NCI-H1092 (cell line): ENCODE measurements at places on chromosomes 3 and 15.

GRCh38 chr3:191809326-191809949, 348.5 kb downstream of the PYDC2 start:
- no peak for DNase-seq

GRCh38 chr15:100093211-100094126, 248.3 kb downstream of the ADAMTS17 start:
- no peak for DNase-seq

DNA sequence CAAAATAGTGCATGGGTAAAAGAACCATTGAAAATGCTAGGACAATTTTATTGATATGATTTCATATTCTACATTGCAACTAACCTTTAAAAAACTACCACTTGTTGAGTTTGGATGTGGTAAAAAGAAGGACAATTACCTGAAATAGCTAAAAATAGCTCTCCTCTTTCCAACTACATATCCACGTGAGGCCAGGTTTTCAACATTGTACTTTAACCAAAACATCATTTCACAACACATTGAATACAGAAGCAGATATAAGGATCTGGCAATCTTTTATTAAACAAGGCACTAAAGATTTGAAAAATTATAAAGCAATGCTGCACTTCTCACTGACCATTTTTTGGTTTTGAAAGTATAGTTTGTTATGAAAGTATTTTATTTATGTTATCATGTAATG, 28.1 kb upstream of the MRPL3 start:
- no peak for DNase-seq

GRCh38 chr3:95407709-95408463, 1345.0 kb downstream of the NSUN3 start:
- no peak for DNase-seq

- no peak for DNase-seq
Measured at GRCh38 chr15:41957021-41957897, 15.1 kb downstream of the EHD4 start.

DNA sequence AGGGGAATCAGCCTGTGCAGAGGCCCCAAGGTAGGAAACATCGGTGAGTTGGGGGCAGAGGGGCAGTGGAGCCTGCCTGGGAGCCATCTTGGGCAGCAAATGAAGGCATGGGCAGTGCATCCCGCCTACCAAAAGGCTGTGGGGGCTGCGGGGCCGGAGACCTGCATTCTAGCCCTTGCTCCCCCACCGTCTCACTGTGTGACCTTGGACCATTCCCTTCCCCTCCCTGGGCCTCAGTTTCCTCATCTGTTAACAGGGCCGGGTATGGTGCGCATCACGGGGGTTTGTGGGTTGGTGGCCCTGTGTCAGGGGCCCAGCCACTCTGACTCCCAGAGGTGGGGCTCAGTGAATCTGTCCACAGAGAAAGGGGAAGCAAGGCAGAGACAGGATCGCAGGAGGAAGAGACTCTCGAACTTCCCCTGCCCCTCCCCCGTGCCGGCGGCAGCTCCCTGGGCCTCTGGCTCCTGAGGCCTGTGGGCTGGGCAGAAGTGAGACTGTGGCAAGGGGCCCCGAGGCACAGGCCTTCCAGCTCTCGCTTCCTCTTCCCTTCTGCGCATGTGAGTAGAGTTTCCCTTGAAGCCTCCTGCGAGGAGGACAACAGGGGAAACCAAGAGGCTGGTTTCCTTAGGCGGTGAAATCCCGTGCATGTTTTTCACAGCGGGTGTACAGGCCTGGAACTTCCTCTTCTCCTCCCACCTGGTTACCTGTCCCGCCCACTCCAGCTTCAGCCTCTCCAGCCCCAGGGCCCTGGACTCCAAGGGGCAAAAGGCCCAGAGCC, 42.9 kb downstream of the IDH2 start:
- DNase-seq, result no peak

GRCh38 chr15:100328796-100329195, 13.0 kb downstream of the ADAMTS17 start:
- DNase-seq, result no peak

GRCh38 chr3:100891827-100892226, 101.4 kb downstream of the ABI3BP start:
- DNase-seq, result no peak

- DNase-seq, result no peak
Measured at GRCh38 chr3:128942161-128942952, 51.5 kb downstream of the CFAP92 start.

- no peak for DNase-seq
Measured at GRCh38 chr3:98603580-98603979, 10.2 kb upstream of the CPOX start.

DNA sequence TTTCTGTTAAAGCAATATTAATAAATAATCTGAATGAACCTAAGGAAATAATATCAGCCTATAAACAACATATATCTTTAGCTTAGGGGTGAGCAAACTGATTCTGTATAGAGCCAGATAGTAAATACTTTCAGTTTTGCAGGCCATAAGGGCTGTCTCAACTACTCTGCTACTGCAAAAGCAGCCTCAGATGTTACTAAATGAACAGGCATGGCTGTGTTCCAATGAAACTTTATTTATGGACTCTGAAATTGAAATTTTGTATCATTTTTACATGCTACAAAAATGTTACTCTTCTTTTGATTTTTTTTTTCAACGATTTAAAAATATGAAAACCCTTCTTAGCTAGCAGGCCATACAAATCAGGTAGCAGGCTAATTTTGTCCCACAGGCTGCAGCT, 212.8 kb upstream of the PRICKLE2 start:
- DNase-seq, result no peak

DNA sequence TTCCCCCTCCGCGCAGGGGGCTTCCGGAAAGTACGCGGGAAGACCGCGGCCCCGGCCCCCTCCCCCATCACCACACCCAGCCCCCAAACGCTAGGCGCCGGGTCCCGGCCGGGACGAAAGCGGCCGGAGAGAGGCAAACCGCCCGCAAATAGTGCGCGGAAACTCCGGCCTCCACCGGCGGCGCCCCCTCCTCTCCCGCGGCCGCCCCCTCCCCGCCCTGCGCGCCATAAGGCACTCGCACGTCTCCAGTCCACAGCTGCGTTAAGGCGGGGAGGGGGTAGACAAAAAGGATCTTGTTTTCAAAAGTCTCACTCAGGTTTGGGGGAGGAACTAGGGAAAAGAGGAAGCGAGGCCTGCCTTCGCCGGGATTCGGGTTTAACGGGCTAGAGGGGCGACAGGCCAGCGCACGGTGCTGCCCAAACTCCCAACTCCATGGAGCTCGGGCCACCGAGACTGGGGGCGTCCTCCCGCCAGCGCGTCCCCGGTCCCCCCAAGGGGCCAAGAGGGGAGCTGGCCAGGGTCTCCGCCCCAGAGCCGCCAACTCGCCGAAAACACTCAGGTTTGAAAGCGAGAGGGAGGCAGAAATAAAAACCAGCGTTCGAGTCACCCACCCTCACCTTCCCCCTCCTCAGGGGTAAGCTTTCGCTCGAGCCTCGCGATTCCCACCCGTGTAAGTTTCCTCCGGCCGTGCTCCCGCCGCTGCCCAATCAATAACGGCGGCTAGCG, 1.8 kb downstream of the ANP32A start:
- peak; percentile 21 for DNase-seq

GRCh38 chr3:138774529-138775253, 60.0 kb downstream of the PIK3CB start:
- peak; percentile 96 for DNase-seq

GRCh38 chr15:58249646-58250312, 111.6 kb downstream of the AQP9 start:
- no peak for DNase-seq

DNA sequence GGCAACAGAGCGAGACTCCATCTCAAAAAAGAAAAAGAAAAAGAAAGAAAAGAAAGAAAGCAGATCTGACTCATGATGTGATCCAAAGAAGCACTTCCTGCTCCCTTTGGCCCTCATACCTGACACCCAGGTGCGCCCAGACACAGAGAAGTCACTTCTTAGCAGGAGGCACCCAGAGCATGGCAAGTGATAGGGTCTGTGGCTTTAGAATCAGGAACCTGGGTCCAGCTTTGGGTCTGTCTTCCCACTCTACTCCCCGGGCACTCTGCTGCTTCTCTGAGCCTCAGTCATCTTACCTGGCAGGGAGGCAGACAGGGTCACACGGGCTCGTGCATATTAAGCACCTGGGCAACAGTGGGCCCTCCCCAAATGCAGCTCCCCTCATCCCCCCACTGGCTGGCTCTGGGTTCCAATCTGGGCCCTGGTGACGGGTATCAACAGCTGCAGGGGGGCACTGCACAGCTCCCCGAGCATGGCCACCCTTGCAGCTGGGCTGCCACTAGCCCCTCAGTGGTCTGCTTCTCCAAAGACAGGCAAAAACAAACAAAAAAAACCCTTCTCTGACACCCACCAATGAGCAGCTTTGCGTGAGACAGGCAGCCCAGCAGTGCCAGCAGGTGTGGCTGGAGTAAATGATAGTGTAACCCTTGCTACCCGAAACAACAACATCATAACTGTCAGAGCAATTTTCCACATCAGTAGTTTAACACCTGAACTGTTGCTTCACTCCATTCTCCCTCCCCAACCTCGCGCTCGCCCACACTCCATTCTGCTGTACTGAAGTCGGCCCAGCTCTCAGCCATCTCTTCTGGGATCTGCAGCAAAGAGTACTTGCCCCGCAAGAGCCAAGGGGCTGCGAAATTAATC, 99.8 kb downstream of the MEGF11 start:
- peak; percentile 77 for DNase-seq

- no peak for DNase-seq
Measured at GRCh38 chr15:100897221-100898151, 17.9 kb downstream of the ALDH1A3 start.

DNA sequence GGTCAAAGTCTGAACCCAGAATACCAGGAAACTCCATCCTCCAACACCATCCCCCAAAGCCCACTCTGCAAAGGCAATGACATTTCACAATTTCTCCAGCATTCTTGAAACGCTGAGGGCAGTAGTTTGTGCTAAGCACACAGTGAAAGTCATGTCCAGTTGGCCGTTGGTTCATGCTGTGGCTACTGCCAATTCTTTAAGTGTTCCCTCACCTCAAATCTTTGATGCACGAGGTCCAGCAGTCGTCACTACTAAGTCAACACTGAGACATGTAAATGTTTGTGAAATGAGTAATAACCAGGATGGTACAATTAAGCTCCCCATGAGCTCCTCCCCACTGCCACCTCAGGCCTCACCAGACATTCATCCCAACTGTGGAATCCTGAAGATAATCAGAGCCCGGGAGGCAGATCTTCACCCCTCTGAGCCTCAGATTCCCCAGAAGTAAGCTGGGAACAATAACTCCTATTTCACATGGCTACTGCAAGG, 7.0 kb downstream of the SUCLG2 start:
- no peak for DNase-seq

DNA sequence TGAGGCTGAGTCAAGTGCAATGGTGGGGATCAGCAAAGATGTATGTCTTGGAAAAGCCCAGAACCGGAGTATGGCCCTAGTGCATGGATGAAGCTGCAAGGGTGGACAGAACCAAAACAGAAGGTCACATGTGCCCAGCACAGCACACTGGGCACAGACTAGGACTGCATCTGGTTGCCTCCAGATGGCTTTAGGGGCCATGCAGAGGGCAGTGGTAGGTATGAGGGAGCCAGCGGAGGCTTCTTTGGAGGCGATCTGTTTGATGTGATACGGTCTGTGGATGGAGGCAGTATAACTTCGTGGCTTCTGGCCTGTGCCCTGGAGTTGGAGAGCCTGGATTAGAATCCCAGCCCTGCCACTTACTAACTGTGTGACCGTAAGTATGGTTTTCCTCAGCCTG, 29.4 kb downstream of the SV2B start:
- DNase-seq, result no peak

GRCh38 chr3:102378216-102378615, 56.6 kb upstream of the ZPLD1 start:
- DNase-seq, result no peak
